ENCODE measurements at places on chromosomes 1 and 21.

DNA sequence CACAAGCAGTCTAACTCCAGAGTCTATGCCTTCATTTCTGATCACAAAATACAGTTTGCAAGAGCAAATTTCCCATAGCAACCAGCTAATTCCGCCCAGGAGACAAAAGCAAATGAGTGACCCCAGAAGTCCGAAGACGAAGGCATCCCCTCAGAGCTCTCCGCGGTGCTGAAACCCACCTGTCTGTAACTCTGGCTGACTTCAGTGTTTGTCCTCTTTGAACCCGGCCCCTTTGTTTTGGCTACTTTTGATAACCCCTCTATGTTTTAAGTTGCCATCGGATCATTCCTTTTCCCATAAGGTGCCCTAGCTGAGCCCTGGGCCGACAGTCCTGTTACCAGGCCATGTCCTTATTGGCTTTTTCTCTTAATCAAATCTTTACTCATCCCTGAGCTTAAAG, 515.8 kb downstream of the PTPRU start:
- no peak for DNase-seq

- no peak for DNase-seq
Observed at GRCh38 chr1:31651089-31651420, 6.4 kb upstream of the PEF1 start.

GRCh38 chr21:45632637-45633251, 10.8 kb upstream of the PCBP3 start:
- no peak for DNase-seq

- DNase-seq = no peak
Observed at GRCh38 chr1:106584676-106585075, 471.8 kb upstream of the PRMT6 start.

- DNase-seq = no peak
Observed at GRCh38 chr1:155507945-155508344, 54.7 kb downstream of the ASH1L start.

Measured in fibroblast of skin of left quadriceps (primary cell).